ENCODE measurements at places on chromosomes 13 and 19.

DNA sequence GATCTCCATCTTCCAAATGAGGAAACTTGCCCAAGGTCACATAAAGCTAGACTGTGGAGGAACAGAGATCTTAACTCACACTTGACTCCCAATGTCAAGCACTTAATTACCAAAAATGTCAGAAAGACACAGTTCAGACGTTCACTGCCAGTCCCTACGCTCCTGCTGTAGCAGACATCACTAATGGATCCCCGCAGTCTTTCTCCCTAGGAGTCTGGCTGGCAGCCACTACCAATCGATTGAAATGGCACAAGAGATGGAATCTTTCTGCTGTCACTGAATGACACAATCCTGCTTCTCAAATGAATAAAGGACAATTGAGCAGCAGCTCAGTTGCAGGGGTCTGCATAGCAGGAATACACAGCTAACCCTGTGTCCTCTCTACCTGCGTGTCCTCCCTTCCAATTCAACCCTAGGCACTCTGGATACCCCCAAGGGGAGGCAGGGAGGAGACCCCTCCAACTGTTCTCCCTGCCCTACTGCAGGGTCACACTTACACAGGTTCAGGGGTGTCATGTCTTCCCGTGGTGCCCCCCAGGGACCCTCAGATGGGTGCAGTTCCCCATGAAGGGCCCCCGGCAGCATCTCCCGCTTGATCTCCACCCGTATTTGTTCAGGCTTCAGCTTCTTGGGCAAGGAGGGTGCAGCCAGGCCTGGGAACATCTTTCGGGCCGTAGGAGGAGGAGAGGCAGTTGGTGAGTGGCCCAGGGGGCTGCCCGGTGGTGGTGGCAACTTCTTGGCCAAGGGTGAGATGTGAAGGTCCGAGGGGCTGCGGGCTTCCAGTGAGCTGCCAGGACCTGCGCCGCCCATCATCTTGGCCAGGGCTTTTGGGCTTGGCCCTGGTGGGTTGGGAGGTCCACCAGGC is 7.9 kb upstream of the AKAP8L start:
- DNase-seq = no peak

GRCh38 chr13:23915308-23915707 is 18.0 kb upstream of the C1QTNF9B start:
- DNase-seq = no peak

GRCh38 chr19:13846557-13847406 is 30.2 kb upstream of the NANOS3 start:
- peak; percentile 94 for DNase-seq

DNA sequence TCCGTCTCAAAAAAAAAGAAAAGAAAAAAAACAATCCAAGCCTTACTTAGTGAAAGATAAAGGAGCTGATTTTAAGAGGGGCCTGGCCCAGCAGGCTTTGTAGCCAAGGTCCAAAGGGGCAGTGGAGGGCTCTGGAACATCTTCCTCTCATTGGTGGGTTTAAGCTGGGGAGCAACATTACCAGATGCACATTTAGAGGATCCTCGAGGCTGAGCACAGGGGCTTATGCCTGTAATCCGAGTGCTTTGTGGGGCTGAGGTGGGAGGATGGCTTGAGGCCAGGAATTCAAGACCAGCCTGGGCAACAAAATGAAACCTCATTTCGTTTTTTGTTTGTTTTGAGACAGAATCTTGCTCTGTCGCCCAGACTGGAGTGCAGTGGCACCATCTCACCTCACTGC is 8.0 kb upstream of the TMEM160 start:
- DNase-seq = no peak

DNA sequence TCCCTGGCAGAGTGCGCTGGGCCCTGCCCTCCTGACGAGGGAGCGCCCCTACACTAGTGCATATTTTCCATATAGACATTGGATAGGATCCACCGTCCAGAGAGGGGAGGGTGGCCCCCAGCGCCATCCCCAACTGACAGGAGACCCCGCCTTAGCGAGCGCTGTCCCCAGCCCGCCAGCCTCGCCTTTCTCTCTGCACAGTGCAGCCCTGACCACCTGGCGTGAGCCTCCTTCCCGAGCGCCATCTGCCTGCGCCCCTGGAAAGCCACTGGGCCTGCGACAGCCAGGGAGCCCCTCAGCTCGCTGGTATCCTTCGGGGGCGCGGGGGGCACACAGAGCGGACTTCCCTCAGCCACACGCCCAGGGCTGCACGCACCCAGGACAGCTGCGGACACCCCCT is 42.1 kb upstream of the ATP12A start:
- DNase-seq = no peak

DNA sequence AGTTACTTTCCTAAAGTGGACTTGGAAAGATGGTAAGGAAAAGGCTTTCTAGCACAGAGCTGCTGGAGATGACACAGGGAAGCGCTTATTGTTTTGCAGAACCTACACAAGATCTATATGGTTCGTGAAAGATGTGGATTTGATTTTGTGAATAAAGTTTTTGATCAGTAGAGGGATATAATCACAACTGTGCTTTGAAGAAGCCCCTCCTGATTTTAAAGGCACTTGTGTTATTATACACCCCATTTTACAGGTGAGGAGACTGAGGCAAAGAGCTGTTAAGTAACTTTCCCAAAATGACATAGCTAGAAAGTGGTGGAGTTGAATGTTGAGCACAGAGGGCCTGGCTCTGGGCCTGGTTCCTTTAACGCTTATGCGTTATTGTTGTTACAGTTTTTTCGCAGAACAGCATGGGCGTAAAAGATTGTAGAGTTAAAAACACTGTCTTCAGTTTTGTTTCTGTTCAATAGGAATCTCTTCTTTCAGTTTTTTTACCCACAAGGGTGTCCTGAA is 1.4 kb downstream of the TDRD3 start:
- DNase-seq = no peak

- no peak for DNase-seq
These were observed 79.0 kb downstream of the INSR start for GRCh38 chr19:7215176-7215575.

DNA sequence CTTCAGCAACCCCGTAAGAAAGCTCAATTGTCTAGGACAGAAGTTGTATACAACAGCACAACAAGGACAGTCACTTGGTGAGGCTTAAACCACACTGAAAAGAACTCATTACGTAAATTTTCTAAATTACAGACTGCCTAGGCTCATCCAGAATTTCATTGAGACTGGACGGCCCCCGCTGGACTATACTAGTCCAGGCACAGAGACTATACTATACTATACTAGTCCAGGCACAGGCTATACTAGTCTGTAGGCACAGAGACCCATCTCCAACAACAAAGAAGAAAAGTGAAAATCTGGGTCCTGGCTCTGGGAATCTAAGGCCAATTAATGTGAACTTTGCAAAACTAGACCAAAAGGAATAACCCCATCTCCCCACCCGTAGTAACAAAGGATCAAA is 700 bp downstream of the ZNF816 start:
- no peak for DNase-seq

GRCh38 chr19:14916848-14917247 is 24.4 kb upstream of the OR7C2 start:
- no peak for DNase-seq

DNA sequence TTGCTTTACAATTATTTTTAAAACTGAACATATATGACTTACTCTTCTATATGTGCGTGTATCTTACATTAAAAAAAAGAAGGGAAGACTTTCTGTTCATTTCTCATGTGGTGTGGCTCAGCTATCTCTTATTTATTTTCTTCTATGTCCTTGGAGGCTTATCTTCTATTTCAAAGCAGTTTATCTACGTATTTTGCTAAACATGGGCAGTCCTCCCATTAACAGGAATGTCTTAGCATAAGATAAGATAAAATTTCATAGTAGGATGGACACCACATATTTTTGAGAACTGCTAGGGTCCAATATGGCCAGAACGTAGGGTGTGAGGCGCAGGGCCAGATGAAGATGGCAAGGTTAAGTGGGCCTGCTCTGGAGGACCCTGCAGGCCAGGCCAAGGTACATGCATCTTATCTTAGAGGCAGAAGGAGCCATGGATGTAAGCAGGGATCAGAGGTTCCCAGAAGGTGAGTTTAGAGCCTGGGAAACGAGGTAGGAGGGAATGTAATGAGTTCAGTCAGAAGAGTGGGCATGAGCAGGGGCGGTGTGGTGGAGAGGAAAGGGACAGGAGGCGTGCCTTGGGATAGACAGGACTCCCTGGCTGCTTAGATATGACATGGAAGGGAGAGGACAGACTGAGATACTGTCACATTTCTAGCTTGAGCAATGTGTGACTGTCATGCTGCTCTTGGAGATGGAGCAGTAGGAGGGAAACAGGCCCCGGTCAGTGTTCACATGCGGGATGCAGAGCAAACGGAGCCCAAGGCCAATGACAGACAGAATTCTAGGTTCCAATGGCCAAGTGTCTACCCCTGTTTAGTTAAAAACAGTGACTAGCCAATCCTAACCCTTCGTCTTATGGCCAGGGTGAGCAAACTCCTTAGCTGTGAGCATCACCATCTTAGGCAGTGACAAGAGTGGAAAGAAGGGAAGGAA is 68.6 kb upstream of the MEDAG start:
- DNase-seq = no peak

DNA sequence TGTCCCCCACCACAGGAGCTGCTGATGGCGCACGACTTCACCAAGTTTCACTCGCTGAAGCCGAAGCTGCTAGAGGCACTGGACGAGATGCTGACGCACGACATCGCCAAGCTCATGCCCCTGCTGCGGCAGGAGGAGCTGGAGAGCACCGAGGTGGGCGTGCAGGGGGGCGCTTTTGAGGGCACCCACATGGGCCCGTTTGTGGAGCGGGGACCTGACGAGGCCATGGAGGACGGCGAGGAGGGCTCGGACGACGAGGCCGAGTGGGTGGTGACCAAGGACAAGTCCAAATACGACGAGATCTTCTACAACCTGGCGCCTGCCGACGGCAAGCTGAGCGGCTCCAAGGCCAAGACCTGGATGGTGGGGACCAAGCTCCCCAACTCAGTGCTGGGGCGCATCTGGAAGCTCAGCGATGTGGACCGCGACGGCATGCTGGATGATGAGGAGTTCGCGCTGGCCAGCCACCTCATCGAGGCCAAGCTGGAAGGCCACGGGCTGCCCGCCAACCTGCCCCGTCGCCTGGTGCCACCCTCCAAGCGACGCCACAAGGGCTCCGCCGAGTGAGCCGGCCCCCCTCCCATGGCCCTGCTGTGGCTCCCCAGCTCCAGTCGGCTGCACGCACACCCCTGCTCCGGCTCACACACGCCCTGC is 4.4 kb upstream of the NOP53 start:
- DNase-seq = no peak

- DNase-seq = no peak
These were observed 840 bp upstream of the LILRA4 start for GRCh38 chr19:54339646-54340358.

DNA sequence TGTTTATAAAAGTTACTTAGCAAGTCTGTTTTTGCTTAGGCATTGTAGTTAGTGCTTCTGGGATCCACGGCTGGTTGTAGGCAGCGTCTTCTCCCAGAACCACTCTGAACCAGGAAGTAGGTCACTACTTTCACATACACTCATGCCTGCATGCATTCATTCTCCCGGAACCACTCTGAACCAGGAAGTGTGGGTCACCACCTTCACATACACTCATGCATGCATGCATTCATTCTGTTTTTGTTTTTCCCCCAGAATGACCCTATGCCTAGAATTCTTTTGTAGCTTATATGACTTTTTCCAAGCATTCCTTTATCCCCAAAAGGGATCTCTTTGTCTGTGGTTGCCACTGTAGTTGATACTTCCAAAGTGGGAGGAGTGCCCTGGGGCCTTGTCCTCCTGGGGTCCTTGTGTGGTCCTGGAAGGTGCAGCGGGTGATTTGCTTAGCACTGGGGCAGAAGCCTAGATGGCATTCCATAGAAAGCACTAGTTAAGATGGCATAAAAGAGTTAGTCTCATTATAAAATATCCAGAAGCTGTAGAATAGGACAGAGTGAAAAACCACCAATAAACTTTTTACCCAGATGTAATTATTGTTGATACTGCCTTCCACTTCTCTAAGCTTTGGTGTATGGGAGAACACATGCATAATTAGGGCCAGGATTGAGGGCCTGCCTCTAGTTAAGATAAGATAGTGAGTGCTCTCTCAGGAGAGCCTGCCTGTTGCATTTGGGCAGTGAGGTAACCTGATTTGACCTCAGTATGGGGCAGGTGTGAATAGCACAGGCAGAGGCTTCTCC is 68.6 kb upstream of the TEX29 start:
- no peak for DNase-seq

DNA sequence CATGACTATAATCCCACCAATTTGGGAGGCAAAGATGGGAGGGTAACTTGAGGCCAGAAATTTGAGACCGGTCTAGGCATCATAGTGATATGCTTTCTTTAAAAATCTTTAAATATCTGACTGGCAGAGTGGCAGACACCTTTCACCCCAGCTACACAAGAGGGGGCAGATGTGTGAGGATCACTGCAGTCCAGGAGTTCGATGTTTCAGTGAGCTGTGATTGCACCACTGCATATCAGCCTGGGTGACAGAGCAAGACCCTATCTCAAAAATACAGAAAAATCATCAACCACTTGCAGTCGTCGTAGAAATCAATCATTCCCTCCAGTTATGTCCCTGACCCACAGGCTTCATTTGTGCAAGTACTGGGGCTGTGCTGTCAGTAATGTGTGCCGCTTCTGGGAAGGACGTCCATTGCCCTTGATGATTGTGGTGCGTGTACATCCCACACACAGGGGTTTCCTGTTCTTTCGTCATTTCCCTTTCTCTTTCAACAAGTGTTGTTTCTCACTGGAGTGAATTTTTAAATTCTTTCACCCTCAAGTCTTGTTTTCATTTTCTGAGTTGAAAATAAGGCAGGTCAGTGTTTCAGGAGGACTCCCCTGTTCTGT is 1.4 kb downstream of the LGALS14 start:
- DNase-seq = no peak

- DNase-seq = peak; percentile 76
These were observed 52.0 kb downstream of the NWD1 start for GRCh38 chr19:16771618-16772017.

GRCh38 chr19:38513762-38514167 is 80.3 kb downstream of the RYR1 start:
- no peak for DNase-seq

- DNase-seq = peak; percentile 69
These were observed at the start of gene OBI1 for GRCh38 chr13:78658630-78659449. Gene OBI1, minus strand, starts transcription at chr13:78659155. Its CDS starts 35 bp downstream, at chr13:78659120.
